ENCODE measurements at places on chromosomes 3 and 15.

DNA sequence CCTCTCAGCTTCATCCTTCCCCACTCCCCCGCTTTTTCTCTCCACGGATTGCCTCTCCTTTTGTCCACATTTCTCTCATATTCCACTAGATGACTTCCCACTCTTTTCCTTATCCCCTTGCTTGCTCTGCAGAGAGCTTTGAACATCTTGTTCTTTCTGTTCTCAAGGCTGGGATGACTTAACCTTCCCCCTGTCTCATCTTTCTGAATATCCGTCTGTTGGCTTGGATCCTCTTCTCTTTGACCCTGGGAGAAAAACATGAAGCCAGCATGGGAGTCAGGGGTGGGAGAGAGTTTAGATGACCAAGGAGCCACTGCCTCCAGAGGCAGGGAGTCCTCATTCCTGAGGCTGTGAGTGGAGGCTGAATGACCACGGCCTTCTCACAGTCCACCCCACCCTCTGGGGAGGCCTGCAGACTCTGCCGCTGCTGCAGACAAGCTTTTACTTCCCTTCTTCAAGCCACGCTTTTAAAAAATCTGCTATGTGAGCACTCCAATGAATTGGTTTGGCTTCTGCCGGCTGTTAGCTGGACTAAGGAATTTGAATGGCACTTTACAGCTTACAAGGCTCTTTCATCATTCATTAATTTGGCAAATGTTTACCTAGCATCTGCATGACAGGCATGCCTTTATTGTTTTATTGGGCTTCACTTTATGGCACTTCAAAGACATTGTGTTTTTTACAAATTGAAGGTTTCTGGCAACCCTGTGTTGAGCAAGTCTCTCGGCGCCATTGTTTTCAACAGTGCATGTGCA, 111.6 kb upstream of the SLC6A6 start:
- no peak for DNase-seq

DNA sequence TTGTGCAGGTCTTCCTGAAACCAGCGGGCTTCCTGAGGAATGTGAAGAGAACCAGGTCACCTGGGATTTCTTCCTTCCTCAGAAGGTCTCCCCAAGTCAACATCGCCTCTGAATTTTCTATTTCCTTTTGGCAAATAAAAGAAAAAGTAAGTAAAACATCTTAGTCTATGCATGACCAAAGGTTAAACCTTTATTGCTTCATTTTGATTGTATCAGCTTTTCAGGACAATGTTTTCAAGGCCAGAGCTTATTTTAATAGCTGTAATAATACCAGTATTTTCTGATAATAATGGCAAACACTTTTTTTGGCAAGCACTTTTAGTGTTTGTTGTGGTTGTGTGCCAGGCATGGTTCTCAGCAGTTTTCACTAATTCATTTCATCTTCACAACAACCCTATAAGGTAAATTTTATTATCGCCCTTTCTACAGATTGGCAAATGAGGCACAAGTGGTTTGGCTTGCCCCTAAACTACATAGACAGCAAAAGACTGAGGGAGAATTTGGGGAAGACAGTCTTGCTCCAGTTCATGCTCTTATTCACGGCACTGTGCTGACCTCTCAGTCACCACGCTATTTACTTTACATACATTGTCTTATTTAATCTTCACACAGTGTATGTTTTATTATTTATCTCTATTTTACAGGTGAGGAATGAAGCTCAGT, 110.4 kb downstream of the RPL22L1 start:
- DNase-seq = no peak

DNA sequence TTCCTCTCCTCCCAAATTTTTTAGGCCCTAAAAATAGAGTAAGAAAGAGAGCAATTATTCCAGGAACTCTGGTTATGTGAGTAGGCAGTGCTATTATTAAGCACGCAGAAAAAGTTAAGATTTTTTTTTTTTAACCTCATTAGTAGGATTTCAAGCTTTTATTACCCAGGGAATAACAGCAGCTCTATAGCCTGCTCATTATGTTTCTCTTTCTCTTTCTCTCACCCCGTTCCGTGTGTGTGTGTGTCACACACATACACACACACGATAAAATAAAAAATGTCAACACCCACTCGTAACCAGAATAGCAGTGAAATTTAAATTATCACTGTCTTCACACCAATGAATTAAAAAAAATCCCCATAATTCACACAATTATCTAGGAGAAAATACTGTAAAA, 30.3 kb downstream of the GADL1 start:
- no peak for DNase-seq

GRCh38 chr3:57953576-57953975, 54.6 kb upstream of the FLNB start:
- no peak for DNase-seq

DNA sequence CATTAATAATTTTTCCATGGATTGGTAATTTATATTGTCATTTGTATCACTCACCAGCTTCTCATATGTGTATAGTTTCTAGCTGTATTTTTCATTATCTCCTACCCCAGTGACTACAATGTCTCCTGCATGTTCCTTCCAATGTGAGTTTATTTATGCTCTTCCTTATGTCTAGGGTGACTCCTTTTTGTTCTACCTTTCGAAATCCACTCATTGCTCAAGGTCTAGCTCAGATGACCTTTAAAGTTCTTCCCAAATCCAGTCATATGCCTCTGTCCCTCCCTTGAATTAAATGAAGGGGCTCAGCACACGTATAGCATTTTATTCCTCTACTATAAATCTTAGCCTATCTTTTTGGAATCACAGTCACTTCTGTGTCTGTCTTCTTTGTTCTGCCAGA, 53.0 kb downstream of the TMEM45A start:
- DNase-seq = no peak

DNA sequence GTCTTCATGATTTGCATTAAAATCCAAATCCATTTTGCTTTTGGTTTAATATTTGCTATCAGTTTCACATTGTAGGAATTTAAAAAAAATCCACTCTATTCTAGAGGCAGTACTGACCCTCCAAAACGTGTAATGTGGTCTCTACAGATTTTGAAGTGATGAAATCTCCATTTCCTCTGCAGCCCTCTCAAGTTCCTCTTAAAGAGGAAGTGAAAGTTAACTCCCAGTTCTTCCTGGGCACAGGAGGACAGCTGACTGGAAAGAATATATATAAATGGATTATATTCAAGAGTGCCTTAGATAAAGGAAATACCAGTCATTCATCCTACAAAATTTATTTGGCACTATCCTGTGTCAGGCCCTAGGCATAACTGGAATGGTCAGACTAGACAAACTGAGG, 83.5 kb upstream of the PLCL2 start:
- DNase-seq = no peak

DNA sequence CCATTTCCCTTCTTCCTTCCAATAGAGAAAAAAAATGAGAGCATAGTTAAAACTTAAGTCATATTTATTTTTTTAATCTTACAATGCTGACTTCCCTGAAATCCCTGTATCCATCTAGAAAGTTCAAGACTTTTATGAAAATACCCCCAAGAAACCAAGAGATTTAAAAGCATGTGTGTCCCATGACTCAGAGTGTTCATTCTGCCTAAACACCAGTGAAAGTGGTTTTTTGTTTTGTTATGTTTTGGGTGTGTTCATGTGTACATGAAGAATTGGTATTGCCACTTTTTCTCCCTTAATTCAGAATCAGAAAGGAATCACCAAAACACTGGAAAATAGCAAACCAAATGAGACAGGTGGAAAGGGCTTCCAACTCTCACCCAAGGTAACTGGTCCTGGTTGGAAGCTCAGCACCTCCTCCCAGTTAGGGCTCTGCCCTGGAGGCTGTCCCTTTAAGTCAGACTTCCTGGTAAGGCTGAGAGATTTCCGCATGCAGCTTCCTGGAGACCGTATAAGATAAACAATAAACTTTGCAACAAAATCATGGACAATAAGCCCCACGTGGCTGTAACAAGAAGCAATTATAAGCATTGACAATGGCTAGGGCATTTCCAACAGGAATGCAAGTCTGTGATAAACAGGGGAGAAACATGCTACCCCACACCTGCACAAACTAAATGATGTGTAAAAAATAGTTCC, 121.9 kb upstream of the ARHGEF3 start:
- DNase-seq = no peak

DNA sequence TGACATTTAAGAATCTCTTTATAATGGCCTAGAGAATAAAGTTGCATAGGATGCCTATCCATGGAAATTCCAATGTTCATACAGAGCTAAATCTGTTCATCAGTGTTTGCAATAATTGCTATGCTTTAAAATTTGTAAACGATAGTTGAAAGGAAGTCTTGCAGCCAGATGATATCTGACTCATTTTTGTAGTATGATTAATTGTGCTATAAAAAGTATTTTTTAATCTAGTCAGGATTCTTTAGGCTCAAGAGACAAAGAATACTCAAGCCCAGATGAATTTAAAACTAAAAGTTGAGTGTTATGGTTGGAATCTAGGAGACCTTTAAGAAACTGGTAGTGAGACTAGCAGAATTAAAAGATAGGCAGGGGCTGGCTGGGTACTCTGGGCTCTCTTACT, 50.5 kb downstream of the SUCNR1 start:
- no peak for DNase-seq

DNA sequence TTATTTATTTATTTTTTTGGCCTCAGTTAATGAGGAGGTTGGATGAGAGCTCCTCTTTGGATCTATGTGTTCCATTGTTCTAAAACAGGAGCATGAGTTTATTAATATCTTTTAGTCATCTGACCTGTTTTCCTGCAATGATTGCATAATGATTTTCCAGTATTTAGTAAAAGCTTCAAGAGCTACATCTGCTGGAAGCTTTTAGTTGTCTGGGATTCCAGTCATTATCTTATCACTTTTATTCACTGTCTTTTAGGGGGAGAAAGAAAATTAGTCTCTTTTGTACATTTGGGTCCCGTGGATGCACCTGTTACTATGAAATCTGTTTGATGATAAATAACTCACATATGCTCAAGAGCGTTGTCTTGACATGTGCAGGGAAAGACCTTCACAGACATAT, 1270.0 kb downstream of the ROBO1 start:
- DNase-seq = no peak

GRCh38 chr15:100256101-100256969, 85.4 kb downstream of the ADAMTS17 start:
- DNase-seq = no peak

DNA sequence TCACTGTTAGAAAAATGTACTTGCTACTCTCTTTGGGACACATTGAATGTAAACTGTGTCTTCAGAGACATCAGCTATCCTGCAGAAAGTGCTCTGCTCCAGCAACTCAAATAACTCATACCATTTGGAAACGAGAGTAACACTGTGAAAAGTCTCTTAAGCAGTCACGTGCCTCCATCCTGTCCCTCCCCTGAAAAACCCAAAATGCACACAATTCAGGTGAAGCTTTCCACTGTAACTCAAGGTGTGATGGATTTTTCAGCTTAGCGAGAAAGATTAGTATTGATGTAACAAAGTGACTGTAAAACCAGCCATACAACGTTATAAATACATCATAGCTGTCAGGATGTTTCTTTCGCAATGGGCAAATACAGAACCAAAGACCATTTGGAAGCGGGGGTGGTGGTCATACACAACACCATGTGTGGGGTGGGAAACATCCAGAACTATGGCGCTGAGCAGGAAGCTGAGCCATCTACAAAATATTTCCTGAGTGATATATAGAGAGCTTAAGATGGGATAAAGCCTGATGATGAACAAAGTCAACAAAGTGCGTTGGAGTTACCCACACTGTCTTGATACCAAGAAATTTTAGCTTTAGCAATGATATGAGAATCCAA, 332.3 kb downstream of the FOXP1 start:
- DNase-seq = no peak

DNA sequence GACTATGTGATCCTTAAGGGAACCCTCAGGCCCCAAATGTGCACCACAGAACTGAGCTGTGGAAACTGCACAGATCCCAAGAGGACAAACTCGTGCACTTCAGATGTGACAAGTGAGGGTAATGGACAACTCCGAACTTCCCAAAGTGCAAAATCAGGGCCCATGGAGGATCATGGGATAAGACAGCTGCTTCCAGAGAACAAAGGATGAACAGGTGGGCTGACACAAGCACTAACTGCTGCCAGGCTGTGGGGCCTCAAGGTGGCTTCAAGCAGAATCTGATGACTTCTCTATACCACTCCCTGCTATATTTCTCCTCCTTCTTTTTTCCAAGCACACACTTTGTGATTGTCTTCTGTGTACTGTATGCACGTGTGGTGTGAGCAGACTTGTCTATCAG, 5.4 kb downstream of the TARS3 start:
- DNase-seq = no peak

DNA sequence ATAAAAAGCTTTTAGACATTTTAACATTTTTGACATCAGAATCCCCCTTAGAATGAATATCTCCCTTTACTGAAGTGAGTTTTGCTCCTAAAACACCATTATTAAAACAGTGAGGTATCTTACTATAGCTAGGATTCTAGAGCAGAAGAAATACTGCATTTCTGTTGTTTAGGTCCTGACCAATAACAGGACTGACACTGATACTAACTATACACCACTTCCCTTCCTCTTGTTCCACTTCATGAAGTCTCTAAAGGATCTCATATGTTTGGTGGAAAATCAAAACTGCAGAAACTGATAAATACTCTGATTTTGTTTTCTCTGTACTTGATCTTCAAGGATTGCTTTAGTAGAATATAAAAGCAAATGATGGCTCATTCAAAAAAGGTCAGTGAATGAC, 230.7 kb downstream of the SUCLG2 start:
- DNase-seq = no peak

DNA sequence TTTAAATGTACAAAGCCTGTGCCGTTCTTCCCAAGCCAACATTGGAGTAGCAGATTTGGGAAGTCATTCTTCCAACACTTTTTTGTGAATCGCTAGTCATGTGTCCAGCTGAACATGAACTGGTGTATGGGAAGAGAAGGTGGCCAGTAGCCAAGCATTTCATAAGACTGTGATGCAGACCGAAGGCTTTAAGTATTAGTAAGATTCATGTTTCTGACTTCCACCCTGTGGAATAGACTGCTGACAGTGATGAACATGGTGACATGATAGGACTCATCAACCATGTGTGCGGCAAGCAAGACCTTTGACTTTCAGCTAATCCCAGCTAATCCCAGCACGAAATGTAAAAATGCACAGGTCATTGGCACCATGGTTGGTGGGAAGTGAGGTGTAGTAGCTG, 48.3 kb upstream of the THSD4 start:
- no peak for DNase-seq

GRCh38 chr3:30713885-30714503, 107.6 kb downstream of the TGFBR2 start:
- DNase-seq = no peak

DNA sequence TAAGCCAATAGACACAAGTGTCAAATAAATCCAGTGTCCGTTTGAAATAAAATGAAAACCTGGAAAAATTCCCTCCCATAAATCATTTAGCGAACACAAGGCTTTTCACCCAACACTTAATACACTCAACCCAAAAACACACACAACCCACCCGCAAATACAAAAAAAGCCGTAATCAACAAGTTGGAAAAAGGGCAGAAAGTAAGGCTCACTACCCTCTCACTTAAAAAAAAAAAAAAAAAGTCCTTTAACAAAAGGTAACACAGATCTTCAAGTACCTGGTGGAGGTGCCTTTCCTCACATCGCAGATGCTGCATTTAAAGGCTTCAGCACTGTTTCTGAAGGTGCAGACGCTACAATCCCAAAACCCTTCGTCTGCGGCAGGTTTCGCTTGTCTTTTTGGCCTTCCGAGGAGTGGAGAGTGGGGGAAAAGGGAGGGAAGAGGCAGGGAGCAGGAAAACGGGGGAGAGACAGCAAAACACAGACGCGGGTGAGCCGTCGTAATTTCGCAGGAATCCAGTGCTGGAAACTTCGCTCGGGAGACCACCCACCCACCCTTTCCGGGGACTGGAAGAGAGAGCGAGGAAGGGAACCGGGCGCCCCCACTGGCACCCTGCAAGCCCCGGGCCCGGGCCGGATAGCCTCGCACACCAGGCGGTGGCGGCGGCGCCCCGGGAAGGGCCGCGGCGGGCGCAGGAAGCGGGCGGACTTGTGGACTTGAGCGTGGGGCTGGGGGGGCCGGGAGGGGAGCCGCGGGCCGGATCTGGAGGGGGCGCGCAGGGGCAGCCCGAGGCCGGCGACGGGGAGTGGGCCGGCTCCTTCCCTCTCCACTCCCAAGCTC, 401.8 kb downstream of the SHQ1 start:
- DNase-seq = no peak
